ENCODE measurements at places on chromosomes 16 and 17.

GRCh38 chr16:71441348-71442050, 355 bp downstream of the TLE7 start:
- DNase-seq = peak; percentile 38

- DNase-seq = no peak
Observed at GRCh38 chr17:50311483-50311882, 34.4 kb upstream of the XYLT2 start.

- DNase-seq = no peak
Observed at GRCh38 chr17:47239967-47240651, 13.5 kb upstream of the ITGB3 start.

DNA sequence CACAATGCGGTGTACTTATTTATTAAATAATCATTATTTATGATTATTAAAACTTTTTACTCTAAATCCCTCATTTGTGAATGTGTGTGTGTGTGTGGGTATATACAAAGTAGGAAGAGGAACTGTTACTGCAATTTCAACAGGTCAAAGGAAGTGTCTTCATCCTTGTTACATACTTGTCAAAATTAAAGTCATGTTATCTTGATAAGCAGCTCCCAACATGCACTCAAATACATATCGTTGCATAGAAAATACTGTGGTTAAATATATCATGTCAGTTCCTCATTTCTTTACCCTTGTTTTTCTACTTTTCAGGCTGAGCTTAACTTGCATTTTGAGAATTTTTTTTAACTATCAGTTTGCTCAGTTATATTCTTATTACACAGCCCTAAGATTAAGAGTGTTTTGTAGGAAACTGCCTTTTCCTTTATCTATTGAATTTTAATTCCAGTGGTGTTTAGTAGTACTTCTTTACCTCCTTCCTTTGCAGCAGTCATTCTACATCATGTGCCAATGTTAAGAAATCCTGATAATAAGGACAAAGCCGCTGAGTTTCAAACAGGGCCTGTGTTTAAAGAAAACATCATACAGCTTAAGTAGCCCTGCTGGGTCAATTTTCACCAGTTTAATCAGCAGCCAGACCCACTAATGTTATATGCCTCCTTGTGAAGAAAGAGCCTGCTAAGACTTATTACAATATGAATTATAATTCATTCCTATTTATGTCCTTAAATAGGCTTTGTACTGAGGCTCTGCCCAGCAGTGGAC, 7.2 kb downstream of the EFCAB5 start:
- DNase-seq = no peak

- no peak for DNase-seq
Observed at GRCh38 chr17:4504188-4504587, 5.5 kb downstream of the SPNS2 start.

All from activated naive CD4-positive, alpha-beta T cell treated with anti-CD3 and anti-CD28 coated beads for 36 hours (primary cell).